HS-27A (cell line): ENCODE measurements at places on chromosomes 3 and 15.

DNA sequence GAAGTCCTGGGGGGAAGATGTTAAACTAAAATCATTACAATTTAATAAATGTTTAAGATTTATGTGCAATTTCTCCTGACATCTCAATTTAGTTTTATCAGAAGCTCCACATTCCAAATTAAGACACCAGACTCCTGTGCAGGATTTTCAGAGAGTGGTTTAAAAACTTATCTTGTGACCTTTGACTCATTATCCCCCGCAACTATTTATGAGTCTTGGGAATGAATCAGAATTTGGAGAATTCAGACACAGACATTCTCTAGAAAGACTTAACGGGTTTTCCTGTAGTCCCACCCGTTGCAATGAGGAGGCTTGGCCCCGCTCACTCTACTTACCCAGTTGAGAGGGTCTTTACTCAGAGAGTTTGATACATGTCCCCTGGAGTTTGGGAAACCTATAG lies 7.1 kb downstream of the OR5K2 start:
- DNase-seq = peak; percentile 31

- DNase-seq = no peak
These were observed 339.3 kb downstream of the NSUN3 start for GRCh38 chr3:94402126-94402525.

DNA sequence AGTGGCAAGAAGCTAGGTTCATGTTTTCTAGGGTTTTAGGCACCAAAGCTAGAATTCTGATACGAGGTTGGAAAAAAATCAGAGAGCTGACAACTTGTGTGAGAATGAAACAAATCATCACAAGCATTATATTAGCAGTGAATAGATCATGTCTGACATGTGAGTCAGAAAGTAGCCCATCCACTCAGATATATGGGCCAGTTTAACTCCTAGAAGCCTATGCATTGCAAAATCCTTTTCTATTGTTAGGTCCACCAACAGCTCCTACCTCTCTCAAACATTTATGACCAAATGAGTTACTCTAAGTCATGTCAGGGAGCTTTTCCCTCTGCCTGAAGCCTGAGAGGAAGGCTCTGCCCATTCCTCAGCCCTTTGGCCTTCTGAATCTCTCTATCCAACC lies 44.0 kb downstream of the KBTBD12 start:
- DNase-seq = no peak

GRCh38 chr15:71951134-71951533 lies 140.8 kb downstream of the NR2E3 start:
- no peak for DNase-seq

- DNase-seq = peak; percentile 57
These were observed 578 bp downstream of the LACTB start for GRCh38 chr15:63122002-63122875.

DNA sequence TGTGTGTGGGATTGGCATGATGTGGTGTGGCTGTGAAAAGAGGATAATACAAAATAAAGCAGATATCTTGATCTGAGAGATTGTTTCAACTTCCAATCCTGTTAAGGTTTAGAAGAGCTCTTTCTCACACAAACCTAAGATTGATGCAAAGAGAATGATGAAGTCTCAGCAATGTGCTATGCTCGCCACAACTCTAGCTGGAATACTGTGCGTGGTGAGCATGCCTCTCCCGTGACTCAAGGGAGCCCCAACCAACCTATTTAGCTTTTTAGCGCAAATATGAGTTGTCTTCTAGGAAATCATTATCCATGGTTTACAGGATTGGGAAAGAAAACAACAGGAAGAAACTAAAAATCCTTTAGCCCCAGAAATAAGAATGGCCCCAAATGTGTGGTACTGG lies 28.5 kb downstream of the BTLA start:
- DNase-seq = peak; percentile 71

DNA sequence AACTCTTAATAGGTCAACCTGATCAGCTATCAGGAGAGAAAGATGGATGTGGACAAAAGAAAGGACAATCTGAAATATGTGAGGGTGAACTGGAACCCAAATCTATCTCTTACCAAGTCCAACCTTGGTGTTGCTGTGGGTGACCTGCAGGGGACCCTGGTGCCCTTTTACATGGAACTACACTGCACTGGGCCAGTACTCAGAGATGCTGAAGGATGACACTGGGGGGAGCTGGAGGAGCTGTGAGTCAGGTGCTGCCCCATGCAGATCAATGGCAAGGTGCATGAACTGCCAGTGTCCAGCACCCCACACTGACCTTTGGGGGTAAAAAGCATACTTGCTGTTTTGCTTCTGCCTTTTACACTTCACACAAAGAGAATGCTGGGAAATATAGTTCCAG lies 55.6 kb upstream of the TBC1D5 start:
- DNase-seq = no peak

DNA sequence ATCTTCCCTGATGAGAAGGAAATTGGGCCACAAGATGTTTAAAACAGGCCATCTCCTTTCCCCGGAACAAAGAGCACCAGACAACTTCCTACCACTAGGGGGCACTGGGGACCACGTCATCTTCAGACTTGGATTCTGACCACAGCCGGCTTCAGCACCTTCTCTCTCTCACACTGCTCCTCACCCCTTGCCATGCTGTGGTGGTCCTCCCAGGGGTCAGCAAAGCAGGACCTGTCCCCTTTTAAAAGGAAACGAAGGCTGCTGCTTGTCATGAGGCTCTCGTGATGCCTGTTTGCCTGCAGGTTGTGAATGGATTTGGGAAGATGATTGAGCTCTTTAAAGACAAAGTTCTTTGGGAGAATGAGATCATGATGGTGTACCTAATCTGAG lies 16.2 kb downstream of the RFT1 start:
- peak; percentile 51 for DNase-seq

- DNase-seq = no peak
These were observed 607 bp upstream of the SENP2 start for GRCh38 chr3:185585518-185585858.

- DNase-seq = no peak
These were observed 42.1 kb upstream of the TSPAN3 start for GRCh38 chr15:77112838-77113504.

DNA sequence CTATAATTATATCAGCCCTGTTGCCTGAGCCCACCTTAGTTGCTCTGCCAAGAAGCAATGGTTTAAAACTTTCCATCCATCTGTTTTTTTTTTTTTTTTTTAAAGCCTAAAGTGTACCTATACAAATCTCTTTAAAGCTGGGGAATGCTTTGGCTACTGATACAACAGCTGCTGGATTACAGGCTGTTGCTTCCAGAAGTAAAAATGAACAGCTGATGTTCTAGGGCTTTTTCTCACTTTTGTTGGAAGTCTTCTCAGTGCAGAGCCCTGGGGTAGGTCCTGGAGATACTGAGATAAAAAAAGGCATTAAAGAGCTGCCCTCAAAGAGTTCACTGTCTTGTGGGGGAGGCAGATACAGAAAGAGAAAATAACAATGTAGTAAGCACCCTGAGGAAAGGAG lies 218.1 kb downstream of the NLGN1 start:
- no peak for DNase-seq

GRCh38 chr15:70361106-70361505 lies 263.4 kb upstream of the TLE3 start:
- DNase-seq = no peak

GRCh38 chr3:46869440-46869839 lies 6.2 kb upstream of the MYL3 start:
- no peak for DNase-seq

DNA sequence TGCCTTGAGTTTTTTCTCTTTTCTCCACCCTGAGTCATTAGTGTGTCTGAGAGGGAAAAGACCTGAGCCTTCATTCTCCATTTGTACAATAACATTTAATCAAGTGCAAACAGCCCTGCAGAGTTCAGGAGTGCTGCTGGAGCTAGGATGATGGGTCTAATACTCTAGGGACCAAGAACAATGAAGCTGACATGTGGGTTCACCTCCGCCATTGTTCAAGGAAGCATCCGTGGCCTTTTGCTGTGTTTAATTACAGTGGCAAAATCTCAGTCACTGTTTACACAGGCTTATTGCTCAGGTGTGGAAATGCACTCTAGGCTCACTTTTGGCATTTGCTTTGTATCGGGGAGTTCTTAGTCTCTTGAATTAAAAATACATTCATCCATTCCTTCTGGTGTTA lies 259.6 kb downstream of the LRTM1 start:
- DNase-seq = no peak

GRCh38 chr3:4416961-4417360 lies 50.1 kb downstream of the SUMF1 start:
- peak; percentile 56 for DNase-seq

DNA sequence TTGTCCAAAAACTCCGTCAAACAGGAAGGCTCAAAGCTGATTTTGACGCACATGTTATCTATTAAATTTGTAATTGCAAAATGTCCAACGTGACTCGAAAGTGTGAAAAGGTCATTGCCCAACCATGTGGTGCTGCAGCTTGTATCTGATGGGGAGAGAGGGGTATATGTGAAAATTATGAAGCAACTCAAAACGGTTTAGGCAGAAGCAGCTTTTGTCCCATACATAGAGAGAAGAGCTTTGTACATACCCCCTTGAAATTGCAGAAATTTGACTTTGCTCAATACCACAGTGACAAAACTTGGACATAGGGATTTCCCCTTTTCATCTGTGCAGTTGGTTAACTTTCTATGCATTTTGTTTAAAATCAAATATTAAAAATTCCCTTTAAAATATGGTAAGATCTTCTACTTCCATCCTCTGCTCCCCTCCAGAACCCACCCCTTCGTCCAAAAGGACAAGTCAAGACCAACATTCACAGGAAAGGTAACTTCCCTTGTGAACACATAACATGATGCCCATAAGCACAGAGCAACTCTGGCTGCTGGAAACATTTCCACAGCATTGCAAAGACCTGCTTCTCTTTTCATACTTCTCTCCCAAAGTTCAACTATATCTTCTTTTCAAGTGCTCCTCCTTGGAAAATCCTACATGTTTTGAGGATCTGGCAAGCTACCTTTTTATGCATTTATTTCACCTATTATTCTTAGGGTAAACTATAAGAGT lies 253.7 kb upstream of the THBS1 start:
- no peak for DNase-seq

DNA sequence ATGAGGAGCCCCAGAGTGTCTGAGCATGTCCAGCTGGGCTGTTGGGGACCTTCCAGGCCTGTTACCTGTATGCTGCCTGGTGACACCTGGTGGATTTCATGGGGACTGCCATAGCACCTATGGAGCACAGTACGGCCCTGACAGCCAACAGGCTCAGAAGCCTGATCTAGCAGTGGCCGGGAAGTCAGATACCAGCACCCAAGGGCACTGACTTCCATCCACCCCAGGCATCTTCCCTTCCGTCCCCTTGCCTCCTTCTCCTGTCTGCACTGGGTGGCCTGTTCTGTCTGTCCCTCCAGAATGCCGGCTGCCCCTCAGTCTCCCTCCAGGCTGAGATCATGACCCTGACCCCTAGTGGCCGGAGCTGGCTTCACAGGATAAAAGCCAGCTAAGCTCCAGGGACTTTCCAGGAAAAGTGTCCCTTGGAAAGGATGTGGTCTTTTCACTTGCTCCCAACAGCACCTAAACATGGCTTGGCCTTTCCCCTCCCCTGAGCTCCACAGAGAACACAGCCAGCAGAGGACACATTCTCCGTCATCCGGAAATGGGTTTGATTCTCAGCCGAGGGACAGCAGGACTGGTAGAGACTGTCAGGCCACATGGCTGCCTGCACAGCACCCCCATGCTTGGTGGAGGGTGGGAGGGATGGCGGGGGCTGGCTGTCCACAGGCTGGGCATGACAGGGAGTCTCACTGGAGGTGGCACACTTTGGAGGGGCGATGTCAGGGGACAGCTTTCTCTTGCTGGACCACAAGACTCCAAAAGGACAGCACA lies 9.5 kb downstream of the RPS17 start:
- DNase-seq = peak; percentile 51

- no peak for DNase-seq
These were observed 97.3 kb downstream of the FOXB1 start for GRCh38 chr15:60101416-60101815.

DNA sequence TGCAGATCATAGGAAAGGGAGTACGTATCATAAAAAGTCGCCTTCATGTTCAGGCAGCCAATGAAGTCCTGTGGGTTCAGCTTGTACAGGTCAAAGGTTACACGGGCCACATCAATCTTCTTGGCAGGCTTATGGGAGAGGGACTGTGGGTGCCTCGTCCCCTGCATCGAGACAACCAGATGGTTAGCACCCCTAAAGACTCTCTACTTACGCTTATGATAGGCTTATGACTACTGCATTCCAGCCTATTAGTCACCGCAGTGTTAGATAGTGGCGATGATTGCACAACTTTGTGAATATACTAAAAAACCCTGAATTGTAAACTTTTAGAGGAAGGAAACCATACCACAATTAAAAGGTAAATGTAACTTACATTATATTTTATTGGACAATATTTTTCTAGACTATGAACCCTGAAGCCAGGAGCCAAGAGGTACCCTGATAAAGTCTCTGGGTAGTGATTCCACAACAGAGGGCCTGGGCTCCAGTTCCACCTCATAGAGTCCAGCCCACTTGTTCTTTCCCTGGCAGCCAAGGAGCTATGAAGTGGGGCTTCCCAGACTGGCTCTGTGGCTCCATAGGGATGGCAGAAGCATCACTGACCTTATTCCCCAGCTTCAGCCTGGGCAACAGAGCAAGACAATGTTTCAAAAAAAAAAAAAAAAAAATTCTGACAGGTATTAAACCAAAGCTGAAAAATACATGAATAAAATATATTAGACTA lies 2.5 kb upstream of the FANCD2 start:
- DNase-seq = peak; percentile 56

GRCh38 chr3:129068291-129068886 lies 7.8 kb downstream of the GP9 start:
- no peak for DNase-seq

DNA sequence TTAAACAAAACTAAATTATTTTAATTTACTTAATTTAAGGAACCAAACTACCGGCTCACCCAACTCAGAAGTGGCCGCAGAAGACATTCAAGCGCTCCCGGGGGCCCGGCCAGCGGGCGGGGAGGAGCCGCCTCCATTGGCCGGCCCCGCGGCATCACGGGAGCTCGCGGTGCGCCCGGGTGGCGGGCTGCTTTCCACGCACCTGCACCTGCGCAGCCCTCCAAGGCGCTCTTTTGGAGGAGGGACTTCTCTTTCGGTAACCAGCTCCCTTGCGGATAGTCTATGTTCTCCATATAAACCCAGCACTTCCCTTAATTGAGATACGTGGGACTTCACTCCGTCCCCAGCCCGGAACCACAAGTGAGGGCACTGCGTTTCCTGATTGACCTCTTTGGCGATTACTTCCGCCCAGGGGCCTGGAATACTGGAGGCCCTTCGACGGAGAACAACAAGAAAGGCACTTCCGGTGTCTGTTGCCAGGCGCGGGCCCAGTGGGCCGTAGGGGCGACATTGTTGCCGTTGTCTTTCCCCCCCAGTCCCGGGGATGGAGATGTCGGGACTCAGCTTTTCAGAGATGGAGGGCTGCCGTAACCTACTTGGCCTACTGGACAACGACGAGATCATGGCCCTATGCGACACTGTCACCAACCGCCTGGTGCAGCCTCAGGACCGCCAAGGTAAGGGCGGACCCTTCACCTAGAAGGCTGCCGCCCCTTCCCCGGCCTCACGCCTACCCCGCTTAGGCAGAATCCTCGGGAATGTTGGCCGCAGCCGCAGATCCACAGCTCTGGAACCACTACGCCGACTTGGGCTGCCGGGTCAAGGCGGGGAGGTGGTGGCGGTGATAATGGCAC lies at the start of gene C3orf38:
TSS of gene C3orf38 (plus strand) at position 451 of the 854 bp plus-strand sequence. CDS start at position 545, 94 bp downstream.
- peak; percentile 97 for DNase-seq

GRCh38 chr3:50610181-50610971 lies 1.2 kb downstream of the CISH start:
- no peak for DNase-seq

- no peak for DNase-seq
These were observed 67.5 kb upstream of the TJP1 start for GRCh38 chr15:29889542-29890329.

GRCh38 chr15:51227940-51228732 lies 110.3 kb downstream of the CYP19A1 start:
- peak; percentile 69 for DNase-seq
